Posterior vena cava (tissue), 2 donors: ENCODE measurements at places on chromosomes 13 and 19. TPM values are rescaled to one million over a fixed set of nuclear protein-coding genes. Genes with fewer than 3 reads are reported as not detected.

The ZNF649 gene
- total RNA-seq: 13.1 TPM

DNA sequence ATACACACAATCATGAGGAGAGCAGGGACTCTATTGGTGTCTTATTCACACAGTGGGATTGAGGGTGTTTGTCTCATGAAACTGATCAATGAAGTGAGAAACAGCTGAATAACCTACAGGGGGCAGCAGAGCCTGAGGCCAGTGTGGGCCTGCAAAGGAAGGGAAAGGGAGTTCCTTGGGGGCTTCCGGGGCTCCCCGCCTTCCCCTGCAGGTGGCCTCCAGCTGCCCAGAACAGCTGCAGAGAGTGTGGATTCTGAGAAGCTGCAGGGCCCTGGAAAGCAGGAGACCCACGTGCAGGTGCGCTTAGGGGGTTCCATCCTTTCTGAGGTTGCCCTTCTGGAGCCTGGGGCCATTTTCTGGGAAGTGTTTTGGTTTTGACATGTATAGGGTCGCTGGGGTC, 20.1 kb downstream of the ZNF763 start:
- DNase-seq: no peak

The ZNF296 gene
- 0.42 TPM for total RNA-seq

The C1QTNF9 gene
- total RNA-seq: 0.42 TPM

The KIRREL2 gene
- not detected for total RNA-seq

The RASAL3 gene
- 2.3 TPM for total RNA-seq

The DAND5 gene
- not detected for total RNA-seq

GRCh38 chr19:47271949-47272348, 2.7 kb upstream of the INAFM1 start:
- no peak for DNase-seq

The ARL11 gene
- 1.9 TPM for total RNA-seq

DNA sequence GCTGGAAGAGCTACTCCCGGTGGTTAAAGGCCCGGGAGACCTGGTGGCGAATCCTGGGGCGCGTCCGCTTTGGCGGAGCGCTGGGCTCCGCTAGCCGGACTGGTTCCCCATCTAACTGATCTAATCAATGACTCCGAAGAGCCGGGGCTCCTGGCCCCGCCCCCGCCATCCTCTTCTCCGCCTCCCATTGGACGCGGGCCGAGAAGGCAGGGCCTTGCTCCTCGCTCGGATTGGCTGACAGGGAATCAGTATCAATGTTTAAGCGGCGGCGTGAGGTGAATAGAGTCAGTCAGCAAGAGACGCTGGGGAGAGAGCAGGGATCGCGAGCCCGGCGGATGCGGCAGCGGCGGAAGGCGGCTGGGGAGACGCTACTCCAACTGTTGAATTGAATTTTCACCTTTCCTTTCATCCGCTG, 1.7 kb upstream of the PCDH17 start:
- peak; percentile 96 for DNase-seq

The CBY2 gene
- total RNA-seq: not detected

DNA sequence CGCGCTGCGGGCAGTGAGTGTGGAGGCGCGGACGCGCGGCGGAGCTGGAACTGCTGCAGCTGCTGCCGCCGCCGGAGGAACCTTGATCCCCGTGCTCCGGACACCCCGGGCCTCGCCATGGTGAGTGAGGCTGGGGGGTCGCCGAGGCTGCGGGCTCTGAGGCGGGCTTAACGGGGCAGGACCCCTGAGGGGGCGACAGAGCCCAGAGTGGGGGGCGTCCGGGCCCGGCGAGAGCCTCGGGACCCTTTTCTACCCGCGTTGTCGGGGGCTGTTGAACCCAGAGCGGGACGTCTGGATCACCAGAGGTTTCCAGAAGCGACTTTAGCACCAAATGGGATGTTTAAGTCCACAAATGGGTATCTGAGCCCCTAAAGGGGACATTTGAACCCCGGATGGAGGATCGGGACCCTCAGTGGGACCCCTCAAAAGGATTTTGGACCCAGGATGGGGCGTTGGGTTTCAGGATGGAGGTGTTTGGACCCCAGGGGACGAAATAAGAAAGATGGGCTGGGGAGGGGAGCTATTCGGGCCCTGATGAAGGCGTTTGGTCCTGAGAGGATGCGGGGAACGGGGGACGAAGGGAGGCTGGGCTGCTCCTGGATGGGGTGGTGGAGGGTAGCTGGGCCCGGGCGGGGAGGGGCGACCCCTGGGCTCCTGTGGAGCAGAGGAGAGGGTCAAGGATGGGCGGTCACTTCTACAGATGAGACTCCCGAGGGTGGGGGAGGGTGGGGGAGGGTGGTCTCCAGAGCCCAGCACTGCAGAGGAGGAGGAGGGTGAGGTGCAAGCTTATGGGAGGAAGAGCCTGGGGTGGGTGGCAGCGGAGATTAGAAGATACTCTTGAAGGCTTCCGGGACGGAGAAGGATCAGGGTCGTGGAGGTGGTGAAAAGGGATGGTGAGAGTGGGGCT, at the start of gene CALM3:
Gene CALM3, plus strand, starts transcription at position 13 of the 907 bp plus-strand sequence. Its CDS starts 105 bp downstream, at position 118.
- no peak for DNase-seq

DNA sequence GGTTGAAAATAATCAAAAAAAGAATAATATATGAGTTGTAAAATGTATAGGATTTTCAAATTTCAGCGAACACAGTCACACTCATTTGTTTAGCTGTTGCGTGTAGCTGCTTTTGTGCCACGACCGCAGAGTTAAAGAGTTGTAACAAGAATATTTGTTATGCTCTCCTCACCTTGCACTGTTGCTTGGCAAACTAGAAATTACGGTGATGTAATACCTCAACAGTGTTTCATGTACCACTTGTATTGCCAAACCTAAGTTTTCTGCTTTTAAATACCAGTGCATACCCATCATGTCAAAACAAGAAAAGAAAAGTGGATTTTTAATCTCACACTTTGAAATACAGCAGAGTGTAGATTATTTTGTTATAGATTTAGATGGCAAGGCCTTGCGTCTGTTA, 201.1 kb downstream of the NBEA start:
- DNase-seq: no peak

GRCh38 chr19:41552558-41552957, 23.4 kb upstream of the CEACAM21 start:
- no peak for DNase-seq

DNA sequence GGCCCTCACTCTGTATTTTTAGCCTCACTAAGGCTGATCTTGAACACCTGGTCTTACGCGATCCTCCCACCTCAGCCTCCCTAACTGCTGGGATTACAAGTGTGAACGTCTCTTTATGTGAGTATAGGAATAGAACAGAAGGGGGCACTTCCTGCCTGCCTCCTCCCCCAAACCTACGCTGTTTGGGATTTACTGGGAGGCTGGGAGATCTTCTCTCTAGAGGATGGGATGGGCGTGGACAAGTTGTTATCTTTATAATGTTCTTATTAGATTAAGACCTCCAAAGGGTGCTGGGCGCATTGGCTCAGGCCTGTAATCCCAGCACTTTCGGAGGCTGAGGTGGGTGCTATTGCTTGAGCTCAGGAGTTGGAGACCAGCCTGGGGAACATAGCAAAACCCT, 2.9 kb upstream of the CSNK1G2 start:
- DNase-seq: no peak

- no peak for DNase-seq
Measured at GRCh38 chr13:43061496-43062280, 38.3 kb downstream of the DNAJC15 start.

GRCh38 chr13:43652760-43653159, 134.0 kb downstream of the ENOX1 start:
- no peak for DNase-seq

The PPM1N gene
- 1.9 TPM for total RNA-seq

The FGF22 gene
- 0.37 TPM for total RNA-seq

DNA sequence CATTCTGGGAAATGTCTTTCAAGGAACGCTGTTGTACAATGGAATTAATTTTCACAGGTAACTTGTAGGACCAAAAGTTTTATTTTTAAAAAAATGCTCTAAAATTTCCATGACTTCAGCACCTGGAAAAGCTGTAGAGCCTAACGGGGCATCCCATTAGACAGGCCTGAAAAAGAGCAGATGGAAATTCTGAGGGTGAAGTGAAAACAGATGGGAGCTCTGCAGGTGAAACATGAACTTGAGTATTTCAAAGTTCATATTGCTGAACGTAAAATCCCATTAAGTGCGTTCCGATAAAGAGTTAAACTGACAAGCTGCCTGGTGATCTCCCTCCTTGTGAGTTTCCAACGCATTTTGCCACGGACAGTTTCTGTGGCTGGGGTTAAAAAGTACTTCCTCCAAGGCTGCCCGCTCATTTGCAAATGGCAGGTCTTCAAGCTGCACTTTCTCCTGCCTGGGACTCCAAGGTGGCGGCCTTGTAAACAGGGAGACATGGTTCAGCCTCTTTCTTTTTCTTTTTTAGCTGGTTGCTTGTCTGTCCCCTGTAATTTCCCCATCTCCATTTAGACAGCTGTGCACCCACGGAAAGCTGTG, 450.4 kb downstream of the FGF9 start:
- DNase-seq: no peak

DNA sequence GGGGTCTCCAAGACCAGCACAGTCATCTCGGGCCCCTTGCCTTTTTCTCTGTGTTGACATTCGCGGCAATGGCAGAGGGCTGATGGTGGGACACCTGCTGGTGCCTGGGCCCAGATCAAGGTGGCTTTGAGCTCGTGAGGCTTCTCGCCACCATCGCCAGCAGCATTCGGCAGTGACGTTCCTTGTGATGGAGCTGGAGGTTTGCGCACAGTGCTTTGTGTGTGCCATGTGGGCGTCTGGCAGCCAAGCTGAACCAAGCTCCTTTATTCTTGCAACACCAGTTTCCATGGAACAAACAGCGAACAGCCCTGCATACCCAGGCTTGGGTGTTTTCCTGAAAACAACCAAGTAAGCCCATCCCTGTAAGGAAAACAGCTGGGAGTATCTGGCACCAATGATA, 9.1 kb upstream of the TMEM255B start:
- peak; percentile 73 for DNase-seq

The GJB6 gene
- total RNA-seq: not detected

- no peak for DNase-seq
Measured at GRCh38 chr19:12597594-12597993, 13.0 kb downstream of the ZNF490 start.

GRCh38 chr13:95426631-95427030, 125.4 kb upstream of the ABCC4 start:
- DNase-seq: no peak

The WASF3 gene
- total RNA-seq: 25.6 TPM

GRCh38 chr13:59367904-59368303, 795.8 kb downstream of the DIAPH3 start:
- DNase-seq: no peak

The RHPN2 gene
- total RNA-seq: 0.56 TPM

The TMEM145 gene
- total RNA-seq: not detected

The SHD gene
- not detected for total RNA-seq

The CEACAM20 gene
- not detected for total RNA-seq

The SBSN gene
- not detected for total RNA-seq

DNA sequence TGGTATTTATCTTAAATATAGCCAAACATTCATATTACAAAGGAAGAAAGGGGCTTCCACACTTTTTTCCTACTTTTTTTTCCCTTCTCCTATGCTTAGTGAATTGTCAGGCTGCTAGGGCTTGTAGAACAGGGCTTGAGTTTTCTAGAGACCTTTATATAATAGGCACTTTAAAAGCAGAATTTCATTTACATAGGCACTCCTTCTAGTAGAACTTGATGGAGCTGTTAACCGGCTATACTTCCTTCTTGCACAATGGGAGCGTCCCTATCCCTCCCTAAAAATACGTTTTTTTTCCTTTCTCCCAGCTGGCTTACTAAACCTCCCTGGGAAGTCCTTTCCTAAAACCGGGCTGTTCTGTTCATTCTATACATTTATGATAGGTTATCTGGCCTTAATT, 1.1 kb downstream of the TRIM13 start:
- DNase-seq: no peak

The CYP2A7 gene
- not detected for total RNA-seq

DNA sequence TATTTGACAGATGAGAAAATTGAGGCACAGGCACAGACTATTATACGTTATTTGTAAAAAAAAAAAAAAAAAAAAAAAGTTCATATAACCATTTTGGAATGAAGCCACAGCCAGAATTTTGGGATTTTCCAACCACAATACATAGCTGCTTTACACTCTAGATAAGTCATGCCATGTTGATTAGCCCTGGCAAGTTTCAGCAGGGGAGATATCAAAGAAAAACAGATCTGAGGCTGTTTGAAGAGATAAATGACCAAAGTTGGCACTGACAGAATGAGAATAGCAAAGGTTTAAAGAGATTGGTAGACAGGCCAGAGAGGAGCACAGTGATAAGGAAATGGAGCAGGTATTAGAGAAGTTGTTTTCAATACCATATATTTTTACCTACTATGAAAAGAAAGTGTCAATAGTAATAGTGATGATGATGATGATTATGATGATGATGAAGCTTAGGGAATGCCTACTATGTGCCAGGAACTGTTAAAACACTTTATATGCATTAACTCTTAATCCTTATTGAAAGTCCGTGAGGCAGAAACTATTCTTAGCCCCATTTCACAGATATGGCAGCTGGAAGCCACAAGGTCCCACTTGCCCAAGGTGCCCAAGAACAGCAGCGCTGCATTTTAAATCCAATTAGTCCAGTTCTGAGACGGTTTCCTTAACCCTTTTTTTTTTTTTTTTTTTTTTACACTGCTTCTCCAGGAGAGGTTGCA, 105.5 kb downstream of the MBNL2 start:
- no peak for DNase-seq

The ZNF541 gene
- 0.24 TPM for total RNA-seq

The CLEC4M gene
- not detected for total RNA-seq

- no peak for DNase-seq
Measured at GRCh38 chr13:20702530-20702914, 977 bp upstream of the IL17D start.
